Substantia nigra (tissue), 51 donors: ENCODE measurements at places on chromosomes 7 and 10.

DNA sequence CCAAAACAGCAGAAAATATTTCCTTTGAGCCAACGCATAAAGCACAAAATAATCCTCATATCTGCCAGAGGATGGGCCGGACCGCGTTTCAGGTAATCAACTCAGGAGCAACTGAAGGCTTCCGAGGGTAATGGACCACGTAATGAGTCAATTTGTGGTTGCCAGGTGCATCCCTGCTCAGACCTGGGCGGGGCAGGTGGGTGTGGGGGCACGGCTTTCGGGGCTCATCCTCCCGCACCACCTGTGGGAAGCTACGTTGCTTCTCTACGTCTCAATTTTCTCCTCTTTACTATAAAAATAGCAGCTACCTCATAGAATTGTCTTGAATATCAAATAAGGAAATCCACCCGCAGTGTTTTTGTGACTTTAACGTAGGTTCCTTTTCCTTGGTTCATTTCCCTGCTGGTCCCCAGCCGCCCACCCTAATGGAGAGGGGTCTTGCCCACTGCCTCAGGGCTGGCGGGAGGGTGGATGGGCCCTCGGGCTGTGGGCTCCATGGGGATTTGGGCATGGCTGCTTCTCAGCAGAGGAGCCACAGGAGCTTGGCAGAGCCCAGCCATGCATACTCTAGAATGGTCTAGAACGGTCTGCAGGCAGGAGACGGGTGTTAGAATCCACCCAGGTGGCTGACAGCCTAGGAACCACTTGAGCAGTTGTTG lies 324.7 kb downstream of the ADARB2 start:
- no peak for DNase-seq

DNA sequence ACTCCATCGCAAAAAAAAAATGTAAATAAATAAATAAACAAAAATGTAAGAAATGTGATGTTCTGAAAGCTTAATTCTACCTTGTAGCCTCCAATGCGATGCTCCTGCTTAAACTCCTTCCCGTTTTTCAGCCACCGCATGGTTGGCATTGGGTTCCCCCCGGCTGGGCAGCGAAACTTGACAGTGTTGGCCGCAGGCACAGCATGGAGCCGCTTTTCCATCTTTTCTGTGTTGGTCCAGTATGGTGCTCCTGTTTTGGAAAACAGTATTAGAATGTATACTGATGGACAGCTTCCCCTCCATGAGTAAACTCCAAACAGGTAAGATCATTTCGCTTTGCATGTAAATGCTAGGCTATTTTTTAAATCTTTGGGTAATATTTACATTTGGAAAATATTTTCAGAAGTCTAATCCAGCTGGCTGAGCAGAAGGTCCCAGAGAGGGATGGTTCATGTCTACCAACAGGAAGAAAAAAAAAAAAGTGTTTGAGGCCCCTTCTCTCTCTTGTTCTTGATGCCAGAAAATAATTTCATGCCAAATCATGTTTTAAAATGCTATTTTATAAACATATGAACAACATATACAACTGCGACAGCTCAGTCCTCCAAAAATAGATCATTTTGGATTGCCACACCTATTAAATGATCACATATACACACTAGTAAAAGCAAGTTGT lies 46.9 kb downstream of the FGFR2 start:
- no peak for DNase-seq

GRCh38 chr10:80132299-80133139 lies at the start of gene PLAC9:
TSS of gene PLAC9 (plus strand) at chr10:80132730. CDS start at chr10:80132763, 33 bp downstream.
- DNase-seq = no peak

GRCh38 chr10:56269181-56269580 lies 91.9 kb downstream of the ZWINT start:
- DNase-seq = no peak

DNA sequence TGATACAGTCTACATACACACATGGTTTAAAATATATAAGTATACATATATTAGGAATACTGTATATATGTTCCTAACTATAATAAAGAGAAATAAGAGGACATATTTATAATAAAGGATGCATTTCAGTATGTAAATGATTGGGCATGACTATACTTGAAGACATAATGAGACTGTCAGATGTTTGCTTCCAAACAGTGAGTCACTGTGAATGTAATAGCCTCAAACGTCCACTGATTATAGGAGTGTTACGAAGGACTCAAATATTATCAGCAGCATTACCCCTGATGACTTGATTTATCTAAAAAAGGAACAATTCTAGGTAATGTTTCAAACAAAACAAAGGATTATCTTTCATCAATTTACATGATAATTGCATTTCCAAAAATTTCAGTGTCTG lies 39.9 kb upstream of the NRBF2 start:
- DNase-seq = no peak

GRCh38 chr10:100864036-100864885 lies 48.5 kb upstream of the SLF2 start:
- no peak for DNase-seq

DNA sequence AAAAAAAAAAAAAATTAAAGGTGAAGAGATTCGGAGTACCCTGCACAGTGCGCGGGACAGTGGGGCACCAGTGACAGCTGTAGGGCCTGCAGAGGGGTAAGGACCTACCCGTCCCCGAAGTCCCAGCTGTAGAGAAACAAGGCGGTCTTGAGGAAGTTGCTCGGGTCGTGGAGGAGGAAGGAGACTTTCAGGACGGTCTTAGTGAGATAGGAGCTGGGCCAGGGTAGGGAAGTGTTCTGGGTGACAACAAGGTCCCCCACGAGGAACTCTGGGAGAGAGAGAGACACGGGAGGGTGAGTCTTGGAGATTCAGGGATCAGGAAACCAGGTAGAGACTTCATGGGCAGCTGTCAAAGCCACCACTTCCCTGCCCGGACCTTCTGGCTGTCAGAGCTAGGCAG lies 9.7 kb downstream of the TMEM130 start:
- DNase-seq = no peak
